ENCODE measurements at places on chromosomes 5 and 9. TPM values are rescaled to one million over a fixed set of nuclear protein-coding genes. Genes with fewer than 3 reads are reported as not detected.
A peak's percentile ranks its signal among the peaks of the same experiment; 100 is the strongest.

BNC2 gene
- polyA plus RNA-seq: 0.81 TPM

DNA sequence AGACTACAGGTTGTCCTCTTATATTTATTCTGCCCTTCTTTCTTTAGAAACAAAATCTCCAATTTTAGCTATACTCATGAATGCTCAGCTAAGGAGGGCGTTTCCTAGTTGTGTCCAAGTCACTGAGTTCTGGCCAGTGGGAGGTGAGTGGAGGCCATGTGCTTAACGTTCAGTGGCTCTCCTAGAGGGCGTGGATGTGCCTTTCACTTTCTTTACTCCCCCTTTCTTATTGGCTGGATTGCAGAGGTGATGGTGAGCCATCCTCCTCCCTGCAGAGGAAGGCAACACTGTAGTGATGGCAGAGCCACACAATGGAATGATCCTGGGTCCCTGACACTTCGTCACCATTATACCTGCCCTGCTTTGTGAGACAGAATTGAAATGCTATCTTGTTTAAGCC lies 54.6 kb downstream of the ALG2 start:
- H3K4me3 ChIP-seq: no peak overlapping the region
- no peaks in the 10 kb centered on the region for H3K27me3 ChIP-seq
- DNase-seq: no peak

FOXD4L5 gene
- not detected for polyA plus RNA-seq

OR2K2 gene
- polyA plus RNA-seq: not detected

PCDH12 gene
- polyA plus RNA-seq: under 0.01 TPM

ANKHD1 gene
- polyA plus RNA-seq: 72.7 TPM

SMIM23 gene
- polyA plus RNA-seq: not detected

DNA sequence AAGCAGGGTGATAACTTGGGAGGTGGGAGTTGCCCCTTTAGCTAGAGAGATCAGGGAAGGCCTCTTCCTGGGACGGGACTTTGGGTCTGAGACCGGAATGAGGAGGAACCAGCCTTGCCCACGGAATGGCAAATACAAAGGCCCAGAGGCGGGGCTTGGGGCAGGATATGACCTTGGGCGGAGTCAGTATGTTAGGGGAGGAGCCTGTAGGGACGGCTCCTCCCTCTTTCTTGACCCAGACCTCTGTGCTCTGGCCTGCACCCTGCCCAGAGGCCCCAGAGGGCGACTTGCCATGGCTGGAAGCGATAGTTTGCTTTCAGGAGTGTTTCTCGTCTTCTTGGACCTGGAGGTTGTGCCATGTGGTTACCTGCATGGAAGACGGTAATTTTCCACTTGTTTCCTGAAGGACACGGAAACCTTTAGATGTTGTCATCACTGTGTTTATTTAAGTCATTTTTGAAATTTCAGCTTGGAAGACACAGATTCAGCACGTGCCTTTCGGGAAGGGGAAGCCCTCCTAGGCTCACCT lies 85.6 kb downstream of the DAB2IP start:
- no peaks in the 10 kb centered on the region for H3K4me1 ChIP-seq
- H3K27ac ChIP-seq: peak overlapping the region; percentile 84
- H3K27me3 ChIP-seq: no peaks in the 10 kb centered on the region
- DNase-seq: peak; percentile 89
- no peaks in the 10 kb centered on the region for H3K36me3 ChIP-seq
- H3K4me3 ChIP-seq: peak overlapping the region; percentile 16

DNA sequence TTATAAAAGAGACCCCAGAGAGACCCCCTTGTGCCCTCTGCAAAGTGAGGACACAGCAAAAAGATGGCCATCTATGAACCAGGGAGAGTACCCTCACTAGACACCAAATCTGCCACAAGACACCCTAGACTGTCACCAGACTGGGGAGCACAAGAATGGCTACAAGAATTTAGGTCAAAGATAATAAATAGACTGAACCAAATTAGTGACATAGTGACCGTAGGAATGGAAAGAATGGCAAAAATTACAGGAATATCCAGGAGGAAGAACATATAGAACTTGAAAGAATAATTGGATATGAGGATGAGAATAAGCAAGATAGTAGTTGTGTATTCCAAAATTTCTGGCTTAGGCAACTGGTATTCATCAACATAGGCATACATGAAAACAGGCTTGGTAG lies 235.0 kb downstream of the NNT start:
- H3K27ac ChIP-seq: no peak overlapping the region
- H3K4me1 ChIP-seq: no peaks in the 10 kb centered on the region
- H3K4me3 ChIP-seq: no peak overlapping the region
- no peaks in the 10 kb centered on the region for H3K27me3 ChIP-seq
- DNase-seq: no peak
- H3K36me3 ChIP-seq: no peaks in the 10 kb centered on the region

- no peaks in the 10 kb centered on the region for H3K27me3 ChIP-seq
- H3K4me3 ChIP-seq: no peak overlapping the region
- no peak overlapping the region for H3K27ac ChIP-seq
- no peaks in the 10 kb centered on the region for H3K36me3 ChIP-seq
These were observed 39.8 kb upstream of the GLRA1 start for GRCh38 chr5:151964471-151964870.

- no peak for DNase-seq
- H3K4me3 ChIP-seq: no peak overlapping the region
- H3K4me1 ChIP-seq: no peaks in the 10 kb centered on the region
- no peak overlapping the region for H3K27ac ChIP-seq
These were observed 202.3 kb upstream of the IRX1 start for GRCh38 chr5:3393122-3393919.

PTGR1 gene
- 433 TPM for polyA plus RNA-seq

GRCh38 chr9:100030548-100030947 lies 68.3 kb downstream of the ERP44 start:
- no peaks in the 10 kb centered on the region for H3K4me1 ChIP-seq
- H3K36me3 ChIP-seq: peaks cover 5% of the 10 kb centered on the region
- no peak for DNase-seq
- H3K27me3 ChIP-seq: no peaks in the 10 kb centered on the region

SPARC gene
- polyA plus RNA-seq: 487 TPM

IRX4 gene
- polyA plus RNA-seq: 0.03 TPM

GRCh38 chr5:42840842-42841567 lies 29.3 kb upstream of the SELENOP start:
- no peaks in the 10 kb centered on the region for H3K4me1 ChIP-seq
- H3K27ac ChIP-seq: peak overlapping the region; percentile 41
- no peaks in the 10 kb centered on the region for H3K27me3 ChIP-seq
- H3K4me3 ChIP-seq: no peak overlapping the region
